Left hindlimb (tissue), 1 donor: ENCODE measurements at places on chromosomes 7 and 10.

DNA sequence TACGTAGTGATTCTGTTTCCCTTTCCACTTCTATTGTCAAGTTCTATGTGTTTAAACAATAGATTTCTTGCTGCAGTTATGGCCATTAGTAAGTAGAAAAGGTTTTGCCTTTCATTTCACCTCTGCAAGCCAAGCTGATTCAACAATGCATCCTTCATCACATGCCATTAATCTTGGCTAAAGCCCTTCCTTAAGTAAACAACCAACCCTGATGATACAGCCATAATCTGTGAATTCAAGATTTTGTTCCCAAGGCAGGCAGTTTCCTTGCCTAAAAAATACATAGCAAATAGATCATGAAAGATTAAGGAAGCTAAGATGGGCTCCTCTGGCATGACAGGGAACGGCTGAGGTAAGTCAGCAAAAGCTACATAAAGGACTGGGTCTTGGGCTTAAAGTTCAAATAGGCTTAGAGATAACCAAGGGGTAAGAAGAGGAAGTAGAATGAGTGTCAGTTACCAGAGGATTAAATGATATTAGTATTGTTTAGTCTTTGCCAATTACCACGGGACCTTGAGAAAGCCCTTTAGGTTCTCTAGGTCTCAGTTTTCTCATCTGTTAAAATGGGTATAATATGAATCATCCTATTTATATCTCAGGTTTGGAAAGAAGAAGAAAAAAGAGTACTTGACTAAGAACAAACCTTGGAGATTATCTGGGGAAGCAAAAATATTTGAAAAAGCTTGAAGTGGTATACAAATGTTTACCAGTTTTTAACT lies 35.9 kb upstream of the ANK3 start:
- no peak for DNase-seq

- no peak for DNase-seq
Observed at GRCh38 chr7:92832534-92833023, 3.8 kb downstream of the CDK6 start.

DNA sequence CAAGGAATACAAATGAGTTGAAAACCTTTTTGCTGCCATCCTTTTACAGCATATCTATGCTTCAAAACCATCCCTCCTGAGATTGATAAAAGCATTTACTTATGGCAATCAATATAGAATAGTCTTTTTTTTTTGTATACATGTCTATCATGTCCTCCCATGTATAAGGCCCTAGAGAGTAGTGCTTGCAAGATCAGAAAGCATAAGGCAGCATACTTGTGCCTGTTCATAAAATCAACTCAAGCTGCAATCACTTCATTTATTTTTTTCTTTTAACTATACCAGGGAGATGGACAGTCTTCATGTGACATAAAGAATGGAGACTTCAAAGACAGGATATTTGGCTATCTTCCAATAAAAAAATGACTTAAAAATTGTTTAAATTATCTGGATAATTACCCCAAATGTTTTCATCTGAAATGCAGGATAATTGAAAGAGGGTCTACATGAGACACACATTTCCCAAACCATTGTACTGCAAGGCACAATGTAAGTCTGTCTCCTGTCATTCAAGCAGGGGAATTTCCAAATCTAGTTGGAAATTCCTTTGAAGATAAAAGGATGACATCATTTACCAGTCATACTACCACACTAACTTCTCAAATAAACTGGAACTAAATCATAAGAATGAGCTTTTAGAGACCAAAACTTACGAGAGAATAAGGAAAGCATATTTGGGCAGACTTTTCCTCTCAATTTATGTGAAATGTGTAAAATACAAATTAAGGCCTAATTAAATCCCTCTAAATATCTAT lies 22.5 kb downstream of the LRRN3 start:
- no peak for DNase-seq

- no peak for DNase-seq
Observed at GRCh38 chr10:45424668-45425404, 50.8 kb downstream of the ALOX5 start.

DNA sequence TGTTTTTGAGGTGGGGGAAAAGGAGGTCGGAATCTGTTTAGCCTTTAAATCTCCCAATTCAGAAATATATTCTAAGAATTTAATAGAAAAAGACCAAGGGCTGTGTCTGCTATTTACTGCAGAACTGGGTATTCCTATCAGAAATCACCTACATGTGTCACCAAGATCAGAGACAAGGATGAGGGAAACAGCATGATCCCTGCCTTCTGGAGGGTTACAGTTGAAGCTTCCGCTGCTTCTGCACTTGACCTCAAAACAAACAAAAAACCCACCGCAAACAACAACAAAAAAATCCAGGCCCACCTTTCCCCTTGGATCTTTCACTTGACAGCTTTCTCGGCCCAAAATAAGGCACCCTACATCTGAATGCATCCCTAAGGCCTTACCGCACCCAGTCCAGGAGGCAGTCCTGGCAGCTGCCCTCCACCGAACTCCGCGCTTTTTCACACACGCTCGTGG lies 750 bp upstream of the CDK14 start:
- no peak for DNase-seq

- no peak for DNase-seq
Observed at GRCh38 chr7:107884066-107884818, 6.7 kb upstream of the DLD start.

DNA sequence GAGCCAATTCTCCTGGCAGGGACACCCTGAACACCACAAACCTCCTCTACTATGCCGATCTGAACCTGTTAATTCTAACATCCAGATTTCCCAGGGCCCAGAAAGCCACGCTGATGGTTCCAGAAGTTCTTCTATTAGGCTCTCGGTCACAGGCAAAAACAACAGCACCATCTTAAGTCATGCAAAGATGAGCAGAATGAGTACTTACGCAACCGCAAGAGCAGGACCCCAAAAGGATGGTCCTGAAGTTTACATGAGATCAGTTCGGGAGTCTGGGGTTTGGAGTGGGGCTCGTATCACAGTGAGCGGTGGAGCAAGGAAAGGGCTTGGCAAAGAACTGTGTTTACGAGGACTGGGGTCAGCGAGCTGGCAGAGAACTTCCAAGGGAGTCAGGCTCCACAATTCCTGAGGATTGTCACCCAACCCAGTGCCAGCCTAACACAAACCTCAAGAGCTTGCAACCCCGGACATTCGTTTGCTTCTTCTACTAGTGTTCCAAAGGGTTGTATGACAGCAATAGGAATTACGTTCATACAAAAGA lies 532.6 kb downstream of the TNS3 start:
- DNase-seq = no peak

DNA sequence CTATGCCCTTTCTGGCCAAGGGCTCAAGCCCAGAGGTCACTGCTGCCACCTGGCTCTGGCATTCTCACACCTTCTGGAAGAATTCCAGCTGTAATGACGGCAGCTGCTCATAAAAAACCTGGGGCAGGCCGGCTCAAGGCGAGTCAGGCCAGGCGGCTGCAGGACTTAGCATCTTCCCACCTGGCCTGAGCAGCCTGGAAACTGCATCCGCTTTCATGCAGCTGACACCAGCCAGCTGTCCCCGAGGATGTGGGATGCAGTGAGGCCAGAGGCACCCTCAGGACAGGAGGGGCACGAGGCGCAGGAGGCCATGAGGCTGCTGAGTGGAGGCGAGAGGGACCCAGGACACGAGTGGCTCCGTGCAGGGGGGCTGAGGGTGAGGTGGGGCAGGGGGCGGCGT lies 47.5 kb upstream of the ADGRA1 start:
- no peak for DNase-seq

- DNase-seq = no peak
Observed at GRCh38 chr10:3902054-3902808, 117.2 kb upstream of the KLF6 start.

GRCh38 chr7:137626469-137627067 lies 220.2 kb downstream of the DGKI start:
- DNase-seq = peak; percentile 42

DNA sequence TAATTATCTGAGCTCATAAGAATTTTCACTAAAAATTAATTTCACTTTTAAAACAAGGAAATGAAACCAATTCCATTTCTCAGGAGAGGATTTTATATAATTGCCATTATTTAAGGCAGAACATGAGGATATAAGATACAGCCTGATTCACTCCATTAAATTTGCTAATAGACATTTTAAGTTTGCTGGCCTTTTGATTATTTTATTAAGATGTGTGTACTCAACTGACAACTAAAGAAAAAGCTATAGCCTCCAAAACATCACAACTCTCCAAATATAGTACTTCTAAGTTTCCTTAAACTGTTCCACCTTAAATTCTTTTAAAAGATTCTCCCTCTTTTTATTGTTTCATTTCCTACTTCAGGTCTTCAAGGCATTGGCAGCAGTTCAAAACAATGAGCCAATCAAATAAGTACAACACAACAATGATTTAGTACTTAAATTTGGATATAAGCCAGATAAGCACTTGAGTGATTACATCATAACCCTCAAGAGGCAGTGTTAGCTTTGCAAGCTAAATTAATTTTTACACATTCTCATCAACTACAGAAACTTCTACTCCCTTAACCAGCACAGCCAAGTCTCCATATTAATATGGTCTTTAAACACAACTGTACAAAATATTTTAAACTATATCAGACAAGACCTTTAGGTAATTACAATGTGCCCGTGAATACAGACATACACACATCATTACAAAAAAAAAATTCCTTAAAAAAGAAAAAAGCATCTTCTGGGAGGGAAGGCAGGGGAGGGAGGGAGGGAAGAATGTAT lies 121.8 kb downstream of the KMT2C start:
- DNase-seq = no peak

DNA sequence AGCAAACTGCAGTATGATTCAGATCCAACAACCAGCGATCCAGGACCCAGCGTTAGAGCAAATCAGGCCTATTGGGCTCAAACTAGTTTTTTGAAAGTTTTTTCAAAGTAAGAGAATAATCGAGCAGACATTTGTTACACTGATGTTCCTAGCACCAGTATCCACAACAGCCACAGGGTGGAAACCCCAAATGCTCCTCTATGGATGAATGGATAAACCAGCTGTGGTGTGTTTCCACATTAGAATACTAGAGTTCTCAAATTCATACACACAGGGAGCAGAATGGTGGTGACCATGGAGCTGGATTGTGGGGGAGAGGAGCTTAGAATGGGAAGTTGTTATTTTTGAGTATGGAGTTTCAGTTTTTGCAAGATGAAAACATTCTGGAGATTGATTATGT lies 60.7 kb downstream of the PDIA4 start:
- no peak for DNase-seq

- no peak for DNase-seq
Observed at GRCh38 chr10:89466599-89467035, 52.2 kb downstream of the IFIT5 start.

DNA sequence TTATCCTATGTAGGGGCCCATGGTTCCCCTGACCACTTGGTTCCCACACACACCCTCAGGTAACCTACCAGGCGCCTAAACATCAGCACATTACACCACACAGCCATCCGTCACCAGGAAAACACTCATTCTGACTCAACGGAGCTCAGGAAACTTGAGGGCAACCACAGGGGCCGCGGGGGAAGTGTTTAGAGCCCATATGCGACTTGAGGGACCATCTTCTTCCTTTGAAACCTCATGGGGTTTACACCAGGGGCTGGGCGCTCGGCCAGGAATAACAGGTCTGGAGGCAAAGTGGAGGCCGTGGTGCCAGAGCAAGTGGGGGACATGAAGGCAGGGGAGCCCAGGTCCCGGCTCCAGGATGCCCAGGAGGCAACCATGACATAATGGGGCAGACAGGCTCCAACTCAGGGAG lies 1.5 kb downstream of the STX1A start:
- DNase-seq = no peak

DNA sequence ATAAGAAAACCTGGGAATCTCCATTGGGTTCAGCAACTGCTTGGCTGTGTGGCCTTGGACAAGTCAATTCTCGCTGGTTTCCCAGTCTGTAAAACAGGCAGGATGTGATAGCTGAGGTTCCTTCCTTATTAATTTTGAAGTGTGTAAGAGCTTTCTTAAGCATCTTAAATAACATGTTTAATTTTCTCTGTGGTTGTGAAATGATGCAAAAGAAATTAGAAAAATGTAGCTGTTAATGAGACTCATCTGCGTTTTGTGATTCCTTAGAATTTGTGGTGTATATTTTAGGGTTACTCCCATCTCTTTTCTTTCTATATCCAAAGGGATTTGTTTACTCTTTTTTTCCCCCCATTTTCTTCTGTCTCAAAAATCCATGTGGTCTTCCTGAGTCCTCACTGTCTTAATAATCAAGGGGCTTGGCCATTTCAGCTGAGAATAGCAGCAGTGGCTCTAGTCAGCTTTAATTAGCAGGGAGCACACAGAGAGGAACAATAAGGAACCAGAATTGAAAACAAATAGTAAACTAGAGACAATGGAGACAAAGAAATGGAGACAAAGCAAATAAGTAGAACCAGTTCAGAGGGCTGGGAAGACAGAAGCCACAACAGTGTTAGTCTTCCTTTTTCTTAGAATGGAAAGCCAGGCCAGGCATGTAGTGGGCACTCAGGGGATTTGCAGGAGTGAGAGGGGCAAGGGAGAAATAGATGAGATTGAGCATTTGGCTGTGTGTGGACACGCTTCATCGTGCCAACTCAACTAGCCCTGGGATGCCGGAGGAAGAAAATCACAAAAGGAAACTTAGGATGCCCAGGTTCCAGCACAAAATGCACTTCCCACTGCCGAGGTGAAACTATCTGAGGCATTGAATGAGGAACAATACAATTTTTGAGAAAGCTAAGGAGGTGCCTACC lies 93.9 kb downstream of the CHN2 start:
- no peak for DNase-seq

DNA sequence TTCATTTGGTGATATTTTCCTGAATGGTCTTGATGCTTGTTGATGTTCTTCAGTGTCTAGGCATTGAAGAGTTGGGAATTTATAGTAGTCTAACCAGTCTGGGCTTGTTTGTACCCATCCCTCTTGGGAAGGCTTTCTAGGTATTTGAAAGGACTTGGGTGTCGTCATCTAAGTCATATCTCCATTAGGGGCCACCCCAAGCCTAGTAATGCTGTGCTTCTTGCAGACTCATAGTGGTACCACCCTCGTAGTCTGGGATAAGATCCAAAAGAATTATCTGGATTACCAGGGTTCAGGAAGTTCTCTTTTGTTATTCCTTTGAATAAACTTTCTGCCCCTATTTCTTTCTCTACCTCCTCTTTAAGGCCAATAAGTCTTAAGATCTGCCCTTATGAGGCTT lies 319.4 kb upstream of the MYO3A start:
- no peak for DNase-seq

DNA sequence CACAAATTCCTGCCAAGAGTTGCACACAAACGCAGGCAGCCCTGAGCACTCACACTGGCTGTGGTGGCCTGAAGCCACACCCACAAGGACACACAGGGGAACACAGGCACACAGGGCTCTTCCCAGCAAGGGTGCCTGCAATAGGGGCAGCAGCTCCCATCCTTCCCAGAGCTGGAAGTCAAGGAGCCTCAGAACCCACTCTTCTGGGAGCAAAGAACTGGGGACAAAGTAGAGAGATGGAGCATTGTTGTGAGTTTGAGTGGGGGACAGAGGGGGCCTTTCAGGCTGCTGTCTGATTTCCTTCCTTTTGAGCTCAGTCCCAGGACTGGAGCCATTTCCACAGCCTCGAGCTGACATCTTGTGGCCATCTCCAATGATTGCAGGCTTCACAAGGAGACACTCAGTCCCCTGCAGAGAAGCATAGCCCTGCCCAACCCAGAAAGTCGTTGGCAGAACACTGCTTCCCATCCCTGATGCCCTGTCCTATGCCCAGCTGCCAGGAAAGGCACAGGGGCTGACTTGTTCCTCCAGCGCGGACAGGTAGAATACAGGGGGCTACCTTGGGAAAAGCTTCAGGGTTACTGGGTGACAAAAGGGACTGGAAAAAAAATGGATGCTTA lies 34.4 kb upstream of the SLF2 start:
- peak; percentile 72 for DNase-seq
